T-cell (primary cell): ENCODE measurements at places on chromosomes 6 and 20.

DNA sequence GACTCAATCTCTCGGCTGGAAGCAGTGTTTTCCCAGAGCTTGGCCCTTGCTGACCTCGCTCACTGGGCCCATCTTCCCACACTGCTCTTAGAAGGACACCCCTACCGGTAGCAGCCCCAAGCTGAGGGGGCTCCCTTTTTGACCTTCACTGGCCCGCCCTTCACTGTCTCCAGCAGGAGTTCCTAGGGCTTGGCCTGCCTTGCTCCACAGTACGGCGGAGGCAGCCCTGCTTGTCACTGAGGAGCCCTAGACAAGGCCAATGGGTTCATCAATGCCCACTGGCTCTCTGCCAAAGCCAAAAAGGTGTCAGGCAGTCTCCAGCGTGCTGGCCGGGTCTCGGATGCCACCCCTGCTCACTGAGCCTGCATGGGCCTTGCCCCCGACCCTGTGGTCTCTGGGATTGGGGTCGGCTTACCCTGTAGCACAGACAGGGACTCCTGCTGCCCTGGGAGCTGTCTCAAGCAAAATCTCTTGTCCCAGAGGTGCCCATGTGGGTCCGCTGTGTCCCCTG is 2.1 kb downstream of the MMP24OS start:
- DNase-seq, result no peak

DNA sequence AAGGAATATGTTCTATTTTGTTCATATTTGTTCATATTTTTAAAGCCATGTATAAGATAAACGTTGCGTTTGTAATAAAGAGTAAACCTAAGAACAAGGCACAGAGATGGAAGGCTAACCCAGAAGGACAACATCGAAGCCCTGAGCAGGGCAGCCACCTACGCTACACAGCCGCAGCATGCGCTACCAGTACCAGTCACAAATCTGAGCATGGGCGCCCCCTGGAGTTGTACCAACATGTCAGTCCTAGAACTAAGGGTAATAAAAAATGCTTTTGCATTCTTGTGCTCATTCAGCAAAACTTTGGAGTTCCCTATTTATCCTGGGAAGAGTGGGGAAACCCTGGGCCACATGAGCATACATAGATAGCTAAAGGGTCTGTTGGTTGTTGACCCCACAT is 70.6 kb downstream of the PLEKHG1 start:
- no peak for DNase-seq

DNA sequence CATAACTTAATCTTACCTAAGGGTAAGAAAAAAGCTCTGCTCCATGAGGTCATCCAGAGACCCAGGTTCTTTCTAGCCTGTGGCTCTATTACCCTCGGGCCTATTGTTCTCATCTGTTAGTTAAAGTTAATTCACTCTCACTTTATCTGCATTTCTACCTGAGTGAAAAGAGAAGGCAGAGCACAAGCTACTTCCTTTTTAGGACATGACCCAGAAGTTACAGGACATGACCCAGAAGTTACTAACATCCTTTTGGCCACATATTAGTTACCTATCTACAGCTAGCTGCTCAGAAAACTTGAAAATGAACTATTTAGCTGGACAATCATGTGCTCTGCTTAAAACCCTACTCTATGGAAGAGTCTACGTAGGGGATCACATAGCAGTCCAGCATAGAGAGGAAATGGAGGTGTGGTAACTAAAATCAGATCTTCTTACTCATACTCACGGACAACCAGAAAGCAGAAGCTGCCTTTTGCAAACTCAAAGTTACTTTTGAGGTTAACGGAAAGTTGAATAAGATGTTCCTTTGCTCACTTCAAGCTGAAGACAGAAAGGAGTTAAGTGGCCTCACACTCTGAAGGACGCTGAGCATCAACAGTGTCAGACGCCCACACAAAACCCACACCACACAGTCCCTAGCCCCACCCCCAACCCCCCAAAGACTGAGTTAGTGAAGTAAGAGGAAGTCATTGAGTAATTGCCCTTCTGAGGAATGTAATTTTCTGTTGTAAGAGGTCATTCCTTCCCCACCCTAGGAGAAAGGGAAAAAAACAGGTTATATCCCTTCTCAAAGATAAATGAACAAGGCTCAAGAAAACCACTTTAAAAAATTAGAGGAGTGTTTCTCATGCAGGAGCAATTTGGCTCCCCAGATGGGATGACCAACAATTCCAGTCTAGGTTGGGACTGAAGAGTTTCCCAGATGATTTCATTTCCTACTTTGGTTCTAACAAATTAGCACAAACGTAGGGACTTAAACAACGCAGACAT is 45.9 kb upstream of the TAB2 start:
- peak; percentile 63 for DNase-seq

DNA sequence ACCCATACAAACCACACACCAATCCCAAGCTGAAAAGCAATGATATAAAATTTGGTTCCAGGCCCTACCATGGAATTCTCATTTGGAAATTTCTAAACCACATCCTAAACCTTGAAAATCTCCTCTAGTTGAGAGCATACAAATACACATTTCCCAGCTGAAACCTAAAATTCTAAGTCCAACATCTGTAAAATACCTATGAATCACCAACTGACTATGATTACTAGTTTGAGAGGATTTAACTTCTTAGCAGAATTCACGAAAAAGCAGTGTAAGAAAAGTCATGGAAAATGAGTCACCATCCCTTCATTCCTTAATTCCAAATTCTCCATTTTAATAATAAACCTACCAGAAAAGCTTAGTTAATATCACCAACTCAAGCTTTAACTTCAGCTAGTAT is 15.4 kb downstream of the RANBP9 start:
- DNase-seq, result no peak
